ENCODE measurements at places on chromosomes 5 and 9. TPM values are rescaled to one million over a fixed set of nuclear protein-coding genes. Genes with fewer than 3 reads are reported as not detected.

DNA sequence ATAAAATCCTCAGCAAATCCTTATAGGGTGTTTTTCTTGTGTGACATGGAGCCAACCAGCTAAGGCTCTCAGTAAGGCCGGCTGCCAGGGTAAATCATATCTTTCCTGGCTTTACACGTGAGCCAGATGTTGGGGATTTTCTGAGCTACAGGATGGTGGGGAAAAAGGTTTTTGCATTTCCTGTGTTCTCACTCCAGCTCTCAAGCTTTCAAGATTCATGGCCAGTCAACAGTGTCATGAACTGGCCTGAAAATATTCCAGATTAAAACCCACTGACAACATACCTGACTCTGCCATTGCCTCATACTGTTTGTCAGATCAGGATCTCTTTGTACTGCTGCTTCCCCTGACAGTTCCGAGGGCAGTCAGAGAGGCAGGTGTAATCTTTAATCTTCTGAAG is 306.9 kb downstream of the GLIS3 start:
- peaks cover 16% of the 10 kb centered on the region for H3K36me3 ChIP-seq
- H3K4me1 ChIP-seq = peaks cover 29% of the 10 kb centered on the region
- H3K27ac ChIP-seq = peak overlapping the region; percentile 48
- no peak for DNase-seq
- no peak overlapping the region for H3K4me3 ChIP-seq

- peaks cover 13% of the 10 kb centered on the region for H3K4me1 ChIP-seq
- DNase-seq = no peak
- H3K36me3 ChIP-seq = no peaks in the 10 kb centered on the region
- no peaks in the 10 kb centered on the region for H3K27me3 ChIP-seq
- H3K4me3 ChIP-seq = no peak overlapping the region
These were observed 39.3 kb upstream of the VDAC1 start for GRCh38 chr5:134043793-134044792.

DNA sequence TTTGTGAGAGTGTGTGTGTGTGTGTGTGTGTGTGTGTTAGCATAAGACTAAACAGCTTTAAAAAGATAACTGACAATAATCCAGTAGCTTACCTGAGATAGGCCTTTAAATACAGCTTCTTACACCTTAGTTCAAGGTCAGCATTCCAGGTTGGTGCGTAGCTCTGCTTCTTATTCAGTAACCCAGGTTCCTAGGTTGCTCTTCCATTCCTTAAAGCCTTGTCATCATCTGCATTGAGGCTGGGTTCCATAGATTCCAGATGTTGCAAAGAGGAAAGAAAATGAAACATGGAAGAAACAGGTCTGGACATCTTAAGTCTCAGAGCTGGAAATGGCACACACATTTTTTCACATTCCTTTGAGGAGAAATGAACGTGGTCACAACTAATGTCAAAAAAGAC is 53.9 kb upstream of the CAMK4 start:
- H3K36me3 ChIP-seq = no peaks in the 10 kb centered on the region
- H3K27ac ChIP-seq = no peak overlapping the region
- no peak for DNase-seq
- H3K27me3 ChIP-seq = no peaks in the 10 kb centered on the region
- H3K4me3 ChIP-seq = no peak overlapping the region
- peaks cover 10% of the 10 kb centered on the region for H3K4me1 ChIP-seq

GRCh38 chr5:175447571-175447970 is 3.6 kb upstream of the DRD1 start:
- no peak overlapping the region for H3K27ac ChIP-seq
- DNase-seq = peak; percentile 32
- no peak overlapping the region for H3K4me3 ChIP-seq
- peaks cover 71% of the 10 kb centered on the region for H3K27me3 ChIP-seq

DNA sequence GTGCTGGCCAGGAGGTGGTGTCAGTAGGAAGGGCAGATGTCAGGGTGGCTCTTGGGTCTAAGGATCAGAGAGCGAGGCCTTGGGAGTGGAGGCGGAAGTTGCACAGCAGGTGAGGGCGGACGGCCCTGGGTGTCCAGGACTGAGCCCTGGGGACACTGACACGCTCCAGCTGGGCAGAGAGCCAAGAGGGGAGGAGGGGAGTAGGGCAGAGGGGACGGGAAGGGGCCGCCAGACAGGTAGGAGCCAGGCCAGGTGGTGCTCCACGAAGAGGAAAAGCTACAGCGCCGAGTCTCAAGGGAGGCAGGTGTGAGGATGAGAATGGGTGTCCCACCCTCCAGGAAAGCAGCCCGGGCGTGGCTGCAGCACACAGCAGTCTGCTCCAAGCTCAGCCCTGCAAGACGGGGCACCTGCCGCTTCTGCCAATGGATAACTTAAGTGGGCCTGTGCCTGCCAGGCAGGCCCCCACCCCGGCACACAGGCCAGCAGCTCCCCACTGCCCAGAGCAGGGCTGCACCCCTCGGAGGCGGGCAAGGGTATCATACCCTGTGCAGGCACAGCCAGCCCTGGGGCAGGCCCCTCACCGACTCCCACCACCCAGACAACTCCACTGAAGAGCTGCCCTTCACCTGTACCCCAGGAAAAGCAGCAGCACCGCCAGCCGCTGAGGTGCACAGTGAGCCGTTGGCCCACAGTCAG is 4.9 kb downstream of the TPRN start:
- H3K27ac ChIP-seq = no peak overlapping the region
- DNase-seq = no peak
- peaks cover 7% of the 10 kb centered on the region for H3K27me3 ChIP-seq
- peaks cover 7% of the 10 kb centered on the region for H3K4me1 ChIP-seq
- no peaks in the 10 kb centered on the region for H3K36me3 ChIP-seq

- H3K27ac ChIP-seq = no peak overlapping the region
- DNase-seq = peak; percentile 63
- no peaks in the 10 kb centered on the region for H3K4me1 ChIP-seq
- H3K4me3 ChIP-seq = no peak overlapping the region
These were observed 186.1 kb downstream of the SNCAIP start for GRCh38 chr5:122498163-122498562.

GRCh38 chr5:59522201-59522831 is 371.2 kb downstream of the PDE4D start:
- no peak overlapping the region for H3K27ac ChIP-seq
- no peaks in the 10 kb centered on the region for H3K4me1 ChIP-seq
- H3K4me3 ChIP-seq = no peak overlapping the region

- H3K36me3 ChIP-seq = no peaks in the 10 kb centered on the region
- H3K4me3 ChIP-seq = no peak overlapping the region
- H3K4me1 ChIP-seq = no peaks in the 10 kb centered on the region
- H3K27ac ChIP-seq = no peak overlapping the region
- peak; percentile 21 for DNase-seq
These were observed 1238.0 kb upstream of the NUDT12 start for GRCh38 chr5:104800440-104801048.

DNA sequence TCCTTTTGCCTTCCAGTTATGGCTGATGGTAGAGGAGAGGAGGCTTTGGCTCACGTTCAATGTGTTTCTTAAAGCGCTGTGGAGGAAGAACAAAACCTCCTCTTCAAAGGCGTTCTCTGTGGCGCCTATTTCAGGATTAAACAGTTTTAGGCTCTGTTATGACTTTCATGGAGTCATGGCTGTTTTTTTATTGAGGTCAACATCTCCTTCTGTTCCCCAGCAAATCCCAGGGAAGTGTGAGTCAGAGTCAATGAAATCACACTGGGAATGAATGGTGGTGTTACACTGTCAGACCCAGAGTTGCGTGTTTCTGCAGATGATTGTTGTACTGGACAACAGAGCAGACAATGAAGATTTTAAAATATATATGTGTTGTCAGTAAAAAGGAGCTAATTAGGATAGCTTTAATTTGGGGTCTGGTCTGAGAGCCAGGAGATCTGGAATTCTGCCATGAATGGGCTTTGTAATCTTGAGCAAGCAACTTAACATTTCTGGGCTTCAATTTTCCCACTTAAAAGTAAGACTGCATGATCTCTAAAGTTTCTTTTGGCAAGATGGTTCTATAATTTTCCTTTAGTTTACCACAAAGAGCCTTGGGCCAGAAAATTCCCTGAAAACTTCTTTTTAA is 240.7 kb downstream of the CSNK1G3 start:
- no peak overlapping the region for H3K27ac ChIP-seq
- H3K27me3 ChIP-seq = no peaks in the 10 kb centered on the region
- DNase-seq = no peak
- peaks cover 28% of the 10 kb centered on the region for H3K4me1 ChIP-seq
- no peaks in the 10 kb centered on the region for H3K36me3 ChIP-seq
- no peak overlapping the region for H3K4me3 ChIP-seq

- no peak overlapping the region for H3K27ac ChIP-seq
- no peak overlapping the region for H3K4me3 ChIP-seq
- H3K36me3 ChIP-seq = no peaks in the 10 kb centered on the region
These were observed 207.9 kb downstream of the GDNF start for GRCh38 chr5:37631939-37632338.

The OLFML2A gene
- 9.0 TPM for total RNA-seq

The DDX4 gene
- total RNA-seq = 0.09 TPM

The SPEF2 gene
- total RNA-seq = 5.8 TPM

The UGT3A2 gene
- 10.8 TPM for total RNA-seq

The CD72 gene
- 0.56 TPM for total RNA-seq

The SET gene
- 1,683 TPM for total RNA-seq
